ENCODE measurements at places on chromosomes 6 and 20.

DNA sequence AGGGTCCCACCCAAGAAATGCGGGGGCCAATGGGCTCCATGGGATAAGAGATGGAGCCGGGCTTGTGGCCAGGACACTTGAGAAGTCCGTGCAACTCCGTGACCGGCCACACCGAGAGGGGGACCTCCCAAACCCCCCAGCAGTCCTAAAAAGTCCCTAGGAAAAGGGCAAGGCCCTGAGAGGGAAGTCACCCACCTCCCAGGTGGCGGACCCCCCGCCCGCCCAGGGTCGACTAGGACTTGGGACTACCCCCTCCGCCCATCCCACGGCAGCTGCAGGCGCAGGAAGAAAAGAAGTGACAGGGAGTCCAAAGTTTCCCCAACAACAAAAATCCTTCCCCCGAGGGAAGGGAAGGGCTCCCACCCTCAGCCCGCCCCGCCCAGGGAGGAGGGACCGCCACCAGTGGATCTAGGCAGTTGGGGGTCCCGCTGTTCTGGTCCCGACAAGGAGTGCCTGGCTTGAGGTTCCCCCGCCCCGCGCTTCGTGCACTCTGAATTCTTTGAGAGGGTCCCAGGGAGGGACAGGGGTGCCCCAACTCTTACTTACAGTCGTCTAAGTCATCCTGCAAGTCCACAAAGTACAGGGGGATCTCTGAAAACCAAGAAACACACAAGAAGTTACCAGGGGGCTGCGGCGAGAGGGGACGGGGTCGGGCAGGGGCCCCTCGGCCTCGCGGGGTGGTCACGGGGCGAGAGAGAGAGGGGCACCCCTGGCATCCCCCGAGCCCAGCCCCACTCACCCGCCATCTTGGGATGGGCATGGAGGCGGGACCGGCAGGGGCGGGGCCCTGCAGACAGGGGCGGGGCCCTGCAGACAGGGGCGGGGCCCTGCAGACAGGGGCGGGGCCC, 611 bp upstream of the RAB22A start:
- peak; percentile 59 for DNase-seq

DNA sequence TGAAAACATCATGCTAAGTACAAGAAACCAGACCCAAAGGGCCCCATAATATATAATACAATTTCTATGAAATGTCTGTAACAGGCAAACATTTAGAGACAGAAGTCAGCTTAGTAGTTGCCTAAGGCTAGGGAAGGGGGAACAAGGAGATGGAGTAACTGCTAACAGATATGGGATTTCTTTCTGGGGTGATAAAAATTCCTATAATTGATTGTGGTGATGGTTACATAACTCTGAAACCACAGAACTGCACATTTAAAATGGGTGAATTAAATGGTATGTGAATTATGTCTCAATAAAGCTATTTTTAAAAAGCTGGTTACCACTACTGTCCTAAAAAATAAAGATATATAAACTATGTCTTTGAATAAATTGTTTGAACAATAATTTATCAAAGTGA, 3.2 kb downstream of the CEP162 start:
- DNase-seq = no peak

DNA sequence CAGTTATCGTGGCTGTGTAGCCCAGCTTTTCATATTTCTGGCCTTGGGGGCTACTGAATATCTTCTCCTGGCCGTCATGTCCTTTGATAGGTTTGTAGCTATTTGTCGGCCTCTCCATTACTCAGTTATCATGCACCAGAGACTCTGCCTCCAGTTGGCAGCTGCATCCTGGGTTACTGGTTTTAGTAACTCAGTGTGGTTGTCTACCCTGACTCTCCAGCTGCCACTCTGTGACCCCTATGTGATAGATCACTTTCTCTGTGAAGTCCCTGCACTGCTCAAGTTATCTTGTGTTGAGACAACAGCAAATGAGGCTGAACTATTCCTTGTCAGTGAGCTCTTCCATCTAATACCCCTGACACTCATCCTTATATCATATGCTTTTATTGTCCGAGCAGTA, 475 bp downstream of the OR2B6 start:
- no peak for DNase-seq

- DNase-seq = no peak
Measured at GRCh38 chr6:116108836-116109235, 8.2 kb downstream of the NT5DC1 start.

DNA sequence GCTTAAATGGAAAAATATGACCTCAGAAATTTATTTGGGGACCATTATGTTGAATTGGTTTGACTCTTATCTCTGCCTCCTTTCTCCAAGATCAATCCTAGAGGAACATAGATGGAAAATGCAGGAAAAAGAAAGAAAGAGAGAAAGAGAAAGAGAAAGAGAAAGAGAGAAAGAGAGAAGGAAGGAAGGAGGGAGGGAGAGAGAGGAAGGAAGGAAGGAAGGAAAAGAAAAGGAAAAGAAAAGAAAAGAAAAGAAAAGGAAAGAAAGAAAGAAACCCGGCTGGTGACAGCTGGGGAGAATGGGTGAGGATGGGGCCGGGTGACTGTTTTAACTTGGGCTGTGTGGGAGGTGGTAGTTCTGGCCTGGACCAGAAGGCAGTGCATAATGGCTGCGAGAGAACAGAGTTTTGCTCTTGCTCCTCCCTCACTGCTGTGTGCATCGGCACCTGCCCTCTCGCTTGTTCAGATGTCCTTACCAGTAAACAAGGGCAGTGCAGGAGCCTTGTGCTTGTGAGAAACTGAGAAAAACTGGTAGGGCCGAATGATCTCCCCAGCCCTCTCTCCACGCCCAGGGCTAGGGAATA, 24.7 kb downstream of the GLO1 start:
- DNase-seq = no peak

GRCh38 chr6:15712797-15713196, 50.0 kb upstream of the DTNBP1 start:
- no peak for DNase-seq

DNA sequence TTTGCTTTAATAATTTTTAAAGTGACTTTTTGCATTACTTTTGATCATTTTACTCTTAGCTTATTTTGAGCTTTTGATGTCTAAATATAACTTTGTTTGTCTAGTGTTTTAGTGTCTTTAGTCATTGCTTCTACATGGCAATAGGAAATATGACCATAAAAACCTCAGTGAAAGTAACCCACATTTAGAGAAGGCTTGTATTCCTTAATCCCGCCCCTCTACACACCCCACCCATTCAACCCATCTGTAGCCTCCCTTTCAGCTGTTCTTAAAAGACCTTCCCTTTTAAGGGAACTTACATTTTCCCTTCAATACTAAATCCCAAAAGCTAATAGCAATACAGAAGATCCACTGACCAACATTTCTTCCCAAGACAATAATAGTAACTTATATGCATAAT, 225.4 kb downstream of the LAMA2 start:
- no peak for DNase-seq

DNA sequence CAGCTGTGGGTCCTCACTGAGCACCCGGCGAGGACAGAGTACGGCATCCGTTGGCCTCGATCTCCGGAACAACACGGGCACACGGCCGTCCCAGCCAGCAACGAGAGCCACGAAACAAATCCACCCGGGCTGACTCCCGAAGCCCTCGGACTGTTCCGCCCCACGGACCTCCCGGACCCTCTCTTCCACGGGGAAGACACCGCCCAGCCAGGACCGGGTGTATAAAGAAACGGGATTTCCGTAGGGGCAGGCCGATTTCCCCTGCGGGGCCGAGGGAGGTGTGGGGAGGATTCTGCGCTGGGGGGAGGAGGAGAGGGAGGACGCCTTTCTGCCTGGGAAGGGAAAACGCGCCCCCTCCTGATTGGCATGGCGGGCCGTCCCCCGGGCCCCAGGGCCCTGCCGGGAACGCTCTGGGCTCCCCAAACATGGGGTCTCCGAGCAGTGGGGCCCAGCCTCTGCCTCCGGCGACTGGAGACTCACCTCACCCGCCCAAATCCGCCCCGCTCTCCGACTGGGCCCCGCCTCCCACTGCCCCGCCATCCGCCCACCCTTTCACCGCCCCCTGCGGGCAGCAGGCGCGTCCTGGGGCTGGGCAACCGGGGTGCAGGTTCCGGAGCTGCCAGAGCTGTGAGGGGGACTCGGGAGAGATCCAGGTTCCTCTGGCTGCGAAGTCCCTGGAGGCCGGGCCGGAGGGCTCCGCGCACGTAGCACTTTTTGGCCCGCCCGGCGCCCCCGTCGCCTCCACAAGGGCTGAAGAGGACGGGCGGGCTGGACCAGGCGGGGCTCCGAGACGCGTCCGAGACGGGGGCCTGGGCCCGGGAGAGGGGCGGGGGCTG, 679 bp upstream of the PPDPF start:
- peak; percentile 67 for DNase-seq

DNA sequence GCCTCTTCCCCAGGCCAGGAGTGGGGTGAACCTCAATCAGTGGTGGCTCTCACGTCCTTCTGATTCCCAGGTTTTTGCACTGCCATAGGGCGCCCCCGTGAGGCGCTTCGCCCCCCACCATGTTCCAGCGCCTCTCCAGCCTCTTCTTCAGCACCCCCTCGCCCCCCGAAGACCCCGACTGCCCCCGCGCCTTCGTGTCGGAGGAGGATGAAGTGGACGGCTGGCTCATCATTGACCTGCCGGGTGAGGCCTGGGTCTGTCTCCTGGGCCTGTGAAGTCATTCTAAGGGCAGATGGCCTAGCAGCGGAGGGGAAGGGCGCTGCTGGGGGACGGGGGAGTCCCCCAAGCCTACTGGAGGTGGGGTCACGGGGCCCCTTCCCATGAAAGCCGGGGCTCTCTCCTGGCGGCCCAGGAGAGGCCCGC, 4.5 kb downstream of the TP53INP2 start:
- peak; percentile 58 for DNase-seq

- peak; percentile 75 for DNase-seq
Measured at GRCh38 chr20:32333988-32334885, 23.9 kb upstream of the ASXL1 start.

GRCh38 chr6:18090349-18090786, 32.1 kb downstream of the NHLRC1 start:
- no peak for DNase-seq

DNA sequence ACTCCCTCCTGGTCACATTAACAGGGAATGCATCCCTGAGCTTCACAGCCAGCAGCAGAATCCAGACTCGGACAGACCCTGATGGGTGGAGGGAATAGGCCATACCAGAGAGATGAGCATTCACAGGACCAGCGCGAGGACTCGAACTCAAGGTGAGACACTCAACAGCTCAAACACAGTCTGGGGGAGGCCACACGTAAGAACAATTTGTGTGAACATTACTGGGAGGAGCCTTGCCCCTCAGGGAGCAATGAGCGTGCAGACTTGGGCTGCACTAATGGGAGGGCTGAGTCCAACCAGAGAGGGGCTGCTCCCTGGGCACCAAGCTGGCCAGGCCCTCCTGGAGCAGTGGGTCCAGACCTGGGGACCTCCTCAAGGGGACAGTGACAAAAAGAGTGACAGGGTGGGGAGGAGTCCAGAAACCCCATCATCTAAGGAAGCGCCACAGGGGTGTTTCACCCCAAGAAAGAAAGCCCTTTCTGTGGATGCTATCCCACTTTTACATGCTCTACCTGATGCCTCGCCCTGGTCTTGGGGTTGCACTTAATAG, 118.4 kb downstream of the MRPL14 start:
- DNase-seq = no peak

DNA sequence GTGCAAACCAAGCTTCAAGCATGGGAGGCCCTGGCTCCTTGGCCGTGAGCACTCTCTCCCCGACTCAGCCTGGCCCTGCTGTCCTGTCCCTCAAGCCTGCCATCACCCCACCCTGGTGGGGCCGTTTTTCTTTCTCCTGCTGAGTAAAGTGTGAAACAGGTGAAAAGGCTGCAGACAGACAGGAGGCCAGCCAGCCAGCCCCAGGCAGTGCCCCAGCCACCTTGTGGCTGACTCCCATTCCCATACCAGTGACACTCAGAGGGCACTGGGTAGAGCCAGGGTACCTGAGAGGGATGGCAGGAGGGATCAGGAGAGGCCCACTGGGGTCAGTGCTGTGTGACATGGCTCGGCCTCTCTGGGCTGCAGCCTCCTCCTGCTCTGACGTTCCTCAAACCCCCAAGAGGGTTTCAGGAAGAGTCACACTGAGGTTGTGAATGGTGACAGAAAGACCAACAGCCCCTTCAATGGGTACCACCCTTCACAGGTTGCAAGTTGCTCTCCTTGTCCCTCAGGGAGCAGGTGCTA, 35.9 kb upstream of the BPIFA2 start:
- no peak for DNase-seq

- no peak for DNase-seq
Measured at GRCh38 chr20:23910210-23910609, 30.7 kb upstream of the CST5 start.

GRCh38 chr6:155130161-155130853, 133.5 kb upstream of the CLDN20 start:
- peak; percentile 26 for DNase-seq

DNA sequence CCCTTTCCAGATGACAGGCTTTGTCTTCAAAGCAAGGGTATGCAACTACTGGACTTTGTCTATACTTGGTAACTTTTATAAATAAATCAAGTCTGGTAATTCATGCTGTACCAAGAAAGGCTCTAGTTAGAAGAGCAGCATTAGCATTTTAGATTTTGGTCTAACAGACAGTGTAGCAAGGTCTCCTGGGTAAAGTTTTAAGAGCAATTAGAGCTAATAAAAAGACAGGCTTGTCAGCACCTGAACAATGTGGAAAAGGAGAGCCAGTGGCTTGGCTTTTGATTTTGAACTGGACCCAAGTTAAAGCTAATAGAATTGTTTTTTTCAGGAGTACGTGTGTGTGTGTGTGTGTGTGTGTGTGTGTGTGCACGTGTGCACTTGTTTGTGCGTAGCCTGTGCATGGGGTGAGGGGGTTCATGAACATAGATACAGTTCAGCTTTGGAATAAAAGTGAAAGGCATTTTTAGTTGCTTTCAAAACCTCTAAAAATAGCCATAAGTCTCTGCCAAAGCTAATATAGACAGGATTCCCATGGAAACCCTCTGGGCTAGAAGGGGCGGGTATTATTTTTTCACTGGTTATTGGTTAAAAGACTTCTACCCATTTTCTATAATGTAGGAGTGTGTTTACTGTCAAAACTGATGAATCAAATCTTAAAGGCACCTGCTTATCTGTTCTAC, 138.4 kb downstream of the KCNQ5 start:
- no peak for DNase-seq

DNA sequence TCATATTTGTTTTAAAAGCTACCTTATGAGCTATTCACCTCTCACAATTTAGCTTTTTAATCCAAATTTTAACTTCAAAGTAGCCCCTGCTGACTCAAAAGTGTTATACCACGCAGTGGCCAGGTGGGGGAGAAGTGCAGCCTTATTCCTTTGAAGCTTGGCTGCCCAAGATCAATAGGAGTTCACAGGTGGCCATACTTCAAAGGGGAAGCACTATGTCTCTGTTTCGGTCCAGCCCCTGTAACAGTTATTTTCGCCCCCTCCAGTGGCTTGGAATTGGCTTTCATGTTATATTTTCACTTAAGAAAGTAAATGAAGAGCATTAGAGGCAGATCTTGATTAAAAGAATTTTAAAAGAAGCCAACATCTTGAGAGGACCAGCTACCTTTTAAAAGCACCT, 608.4 kb downstream of the EPHA7 start:
- DNase-seq = no peak

- no peak for DNase-seq
Measured at GRCh38 chr6:14582749-14583148, 465.2 kb downstream of the CD83 start.

- DNase-seq = no peak
Measured at GRCh38 chr6:148074291-148074690, 268.3 kb upstream of the SASH1 start.
